ENCODE measurements at places on chromosomes 6 and 20.

GRCh38 chr6:79378957-79379356 lies 144.5 kb upstream of the HMGN3 start:
- no peak for DNase-seq

- DNase-seq: no peak
Observed at GRCh38 chr6:103284835-103285234, 1574.9 kb downstream of the HACE1 start.

DNA sequence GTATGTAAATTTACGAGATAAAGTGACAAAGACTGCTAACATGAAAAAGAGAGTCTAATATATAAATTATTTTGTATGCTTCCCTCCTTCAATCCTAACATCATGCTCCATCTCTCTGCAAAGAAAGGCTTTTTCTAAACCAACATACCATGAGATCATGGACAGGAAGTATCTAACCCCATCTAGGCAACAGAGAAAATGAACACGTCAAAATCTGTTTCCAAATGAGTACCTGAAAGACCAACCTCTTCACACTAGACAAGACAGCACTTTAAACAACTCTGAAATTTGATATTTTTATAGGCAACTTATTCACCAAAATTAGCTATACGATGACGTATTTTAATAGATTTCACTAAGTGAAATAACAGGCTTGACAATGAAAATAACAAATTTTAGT lies 54.6 kb downstream of the MAN1A1 start:
- DNase-seq: no peak

DNA sequence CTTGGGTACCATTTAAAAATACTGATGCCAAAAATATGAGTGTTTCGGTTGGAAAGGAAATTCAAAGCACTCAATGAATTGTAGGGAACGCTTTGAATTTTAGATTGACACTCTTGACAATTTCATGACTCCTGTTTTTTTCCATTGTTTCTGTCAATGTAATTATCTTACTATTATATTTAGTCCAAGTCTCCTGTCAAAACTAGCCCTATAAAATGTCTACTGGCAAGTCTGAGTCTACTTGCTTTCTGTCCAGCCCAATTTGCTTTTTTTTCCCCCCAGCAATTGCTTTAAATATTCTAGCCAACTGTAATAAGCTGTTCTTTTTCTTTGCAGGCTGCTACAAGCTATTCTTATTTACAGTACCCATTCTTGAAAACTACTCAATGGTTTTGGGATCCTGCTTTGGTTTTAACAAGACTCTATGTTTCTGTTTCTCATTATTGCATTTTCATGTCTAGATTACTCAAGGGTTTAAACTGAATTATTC lies 1103.9 kb upstream of the GJE1 start:
- no peak for DNase-seq

DNA sequence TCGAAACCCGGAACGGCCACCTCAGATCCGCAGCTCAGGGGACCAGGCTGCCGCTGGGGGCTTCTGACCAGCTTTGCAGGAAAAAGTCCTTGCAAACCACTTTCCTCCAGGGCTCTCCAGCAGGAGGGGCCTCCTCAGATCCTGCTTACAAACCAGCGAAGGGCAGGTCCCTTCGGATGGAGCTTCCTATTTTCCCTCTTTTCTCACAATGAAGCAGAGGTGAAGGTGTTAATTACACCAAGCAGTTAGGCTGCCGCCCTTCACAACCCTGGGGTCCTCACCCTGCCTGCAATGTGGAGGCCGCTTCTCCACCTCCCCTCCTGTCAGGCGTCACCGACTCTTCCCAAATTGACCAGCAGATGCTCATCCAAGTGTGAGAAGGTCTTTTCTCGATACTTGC lies 5.7 kb downstream of the ARHGAP40 start:
- no peak for DNase-seq

DNA sequence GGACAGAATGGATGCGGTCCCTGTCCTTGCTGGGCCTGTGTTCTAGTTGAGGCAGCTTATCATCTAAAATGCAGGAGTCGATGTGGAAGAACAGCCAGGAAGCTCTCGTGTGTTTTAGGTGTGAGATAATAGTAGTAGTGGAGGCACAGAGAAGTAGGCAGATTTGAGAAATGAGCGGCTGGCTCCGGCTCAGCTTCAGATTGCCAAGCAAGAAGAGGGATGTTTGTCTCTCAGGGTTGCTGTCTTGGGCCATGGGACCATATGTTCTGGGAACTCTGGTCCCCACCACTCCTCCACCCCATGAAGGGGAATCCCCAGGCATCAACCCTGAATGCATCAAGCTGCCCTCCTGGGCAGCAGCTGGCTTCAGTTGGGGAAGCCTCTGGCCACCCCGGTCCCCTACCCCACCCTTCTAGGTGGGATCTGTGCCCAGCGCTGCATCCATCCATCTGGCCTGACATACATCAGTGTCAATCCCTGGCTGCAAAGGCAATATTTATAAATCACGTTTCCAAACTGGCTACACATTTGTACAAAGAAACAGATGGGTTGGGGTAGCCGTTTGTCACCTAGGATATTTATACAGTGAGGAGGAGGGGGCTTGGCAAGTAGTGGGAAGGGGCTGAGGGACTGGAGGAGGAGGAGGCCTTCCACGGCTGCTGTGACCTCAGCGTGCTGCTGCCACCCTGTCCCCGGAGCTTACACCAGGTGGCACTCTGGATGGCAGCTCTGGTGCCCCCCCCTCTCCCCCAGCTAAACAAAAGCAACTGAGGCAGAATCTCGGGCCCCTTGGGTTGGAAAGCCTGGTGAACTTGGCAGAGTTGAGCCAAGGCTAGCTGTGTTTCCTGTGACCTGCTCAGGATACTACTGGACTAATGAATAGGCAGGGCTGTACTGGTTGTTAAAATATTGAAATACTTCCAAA lies 64.4 kb downstream of the CD40 start:
- DNase-seq: no peak

DNA sequence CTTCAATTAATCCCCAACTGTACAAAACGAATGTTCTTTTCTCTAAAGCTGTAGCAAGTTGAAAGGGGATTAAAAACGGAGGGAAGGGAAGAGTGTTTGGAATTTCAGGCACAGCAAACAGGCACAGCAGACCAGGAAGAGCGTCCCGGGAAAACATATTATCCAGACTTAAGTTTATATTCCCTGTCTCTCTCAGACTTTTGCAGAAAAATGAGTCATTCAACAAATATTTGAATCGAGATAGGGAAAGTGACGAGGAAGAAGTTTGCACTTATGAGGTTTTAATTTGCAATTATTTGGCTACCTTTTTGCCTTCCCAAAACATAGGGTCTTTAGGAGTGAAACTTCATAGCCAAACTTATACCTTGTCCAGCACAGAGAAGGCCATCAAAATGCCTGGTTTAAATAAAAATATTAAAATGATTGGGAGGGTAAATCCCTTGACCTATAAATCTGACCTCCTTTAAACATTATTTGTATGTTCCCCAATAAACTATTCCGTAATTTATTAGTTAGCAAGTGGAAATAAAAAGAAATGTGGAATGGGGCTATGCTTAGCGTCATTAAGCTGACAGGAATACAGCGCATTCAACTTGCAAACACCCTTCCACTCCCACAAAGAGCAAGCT lies 16.0 kb downstream of the HFE start:
- DNase-seq: no peak

DNA sequence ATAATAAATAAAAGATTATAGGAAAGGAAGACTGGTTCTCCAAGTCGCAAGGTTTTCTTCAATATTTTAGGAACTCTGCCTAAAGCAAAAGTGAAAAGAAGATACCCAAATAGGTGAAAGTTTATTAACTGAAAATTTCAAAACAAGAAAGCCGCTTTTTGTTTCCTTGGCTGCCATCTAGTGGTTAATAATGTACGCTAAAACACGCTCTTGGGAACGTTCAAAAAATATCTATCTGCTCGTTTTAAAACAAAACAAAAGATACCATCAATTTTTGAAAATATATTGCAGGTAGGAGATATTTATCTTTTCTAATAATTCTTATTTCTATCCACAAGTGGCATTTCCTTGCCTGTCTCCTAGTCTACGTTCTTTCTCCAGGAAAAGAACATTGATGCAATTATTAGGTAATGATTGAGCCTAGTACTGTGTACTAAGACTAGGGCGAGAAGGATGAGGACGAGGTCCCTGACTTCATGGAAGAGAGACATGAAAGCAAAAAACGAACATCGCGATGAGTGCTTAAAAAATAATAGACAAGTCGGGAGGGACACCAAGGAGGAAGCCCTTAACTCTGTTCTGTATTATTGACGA lies 97.2 kb downstream of the SPTLC3 start:
- no peak for DNase-seq

GRCh38 chr6:39496915-39497314 lies 174.4 kb upstream of the KCNK16 start:
- DNase-seq: no peak

DNA sequence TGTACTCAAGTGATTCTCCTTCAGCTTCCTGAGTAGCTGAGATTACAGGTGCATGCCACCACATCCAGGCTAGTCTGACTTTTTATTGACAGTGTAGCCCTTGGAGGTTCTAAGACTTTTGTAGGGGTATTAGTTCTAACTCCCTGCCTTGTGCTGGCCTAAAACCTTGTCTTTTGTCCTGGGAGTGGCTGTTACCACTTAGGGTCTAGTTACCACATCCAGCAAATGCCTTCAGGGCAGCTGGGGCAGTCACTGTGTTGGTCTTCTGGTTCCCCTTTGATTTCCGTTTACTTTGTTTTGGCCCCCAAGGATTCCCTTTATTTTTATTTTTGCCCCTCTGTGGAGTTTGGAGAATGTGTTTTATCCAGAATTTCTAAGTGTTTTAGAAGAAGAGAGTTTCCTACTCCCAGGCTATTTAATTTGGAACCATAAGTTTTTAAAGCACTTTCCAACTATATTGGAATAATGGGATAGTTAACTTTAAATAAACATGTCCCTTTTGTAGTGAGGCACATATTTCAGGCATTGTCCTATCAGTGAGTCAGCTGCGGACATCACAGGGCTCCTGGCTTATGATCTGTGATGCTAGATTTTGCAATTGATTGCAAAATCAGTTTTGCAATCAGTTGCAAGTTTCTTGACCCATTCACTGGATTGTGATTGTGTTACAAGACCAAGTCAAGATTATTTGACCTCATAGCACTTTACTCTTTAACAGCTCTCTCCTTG lies 25.0 kb downstream of the IL22RA2 start:
- DNase-seq: no peak

DNA sequence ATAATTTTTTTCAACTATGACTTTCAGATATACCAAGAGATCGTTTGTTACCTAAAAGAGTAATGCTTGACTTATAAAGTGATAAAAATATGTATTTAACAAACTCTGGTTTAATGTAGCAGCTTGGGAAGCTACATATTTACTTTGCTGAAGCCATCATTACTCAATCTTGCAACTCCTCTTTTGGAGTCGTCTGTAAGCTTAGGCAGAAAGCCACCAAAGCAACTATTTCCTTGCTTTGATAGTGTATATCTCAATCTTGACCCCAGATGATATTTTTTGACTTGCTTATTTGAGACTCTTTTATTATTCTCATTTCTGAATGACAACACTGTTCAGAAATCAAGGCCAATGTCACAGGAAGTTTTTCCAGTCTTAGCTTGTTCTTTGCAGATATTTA lies 183.0 kb downstream of the SAMD5 start:
- DNase-seq: no peak

DNA sequence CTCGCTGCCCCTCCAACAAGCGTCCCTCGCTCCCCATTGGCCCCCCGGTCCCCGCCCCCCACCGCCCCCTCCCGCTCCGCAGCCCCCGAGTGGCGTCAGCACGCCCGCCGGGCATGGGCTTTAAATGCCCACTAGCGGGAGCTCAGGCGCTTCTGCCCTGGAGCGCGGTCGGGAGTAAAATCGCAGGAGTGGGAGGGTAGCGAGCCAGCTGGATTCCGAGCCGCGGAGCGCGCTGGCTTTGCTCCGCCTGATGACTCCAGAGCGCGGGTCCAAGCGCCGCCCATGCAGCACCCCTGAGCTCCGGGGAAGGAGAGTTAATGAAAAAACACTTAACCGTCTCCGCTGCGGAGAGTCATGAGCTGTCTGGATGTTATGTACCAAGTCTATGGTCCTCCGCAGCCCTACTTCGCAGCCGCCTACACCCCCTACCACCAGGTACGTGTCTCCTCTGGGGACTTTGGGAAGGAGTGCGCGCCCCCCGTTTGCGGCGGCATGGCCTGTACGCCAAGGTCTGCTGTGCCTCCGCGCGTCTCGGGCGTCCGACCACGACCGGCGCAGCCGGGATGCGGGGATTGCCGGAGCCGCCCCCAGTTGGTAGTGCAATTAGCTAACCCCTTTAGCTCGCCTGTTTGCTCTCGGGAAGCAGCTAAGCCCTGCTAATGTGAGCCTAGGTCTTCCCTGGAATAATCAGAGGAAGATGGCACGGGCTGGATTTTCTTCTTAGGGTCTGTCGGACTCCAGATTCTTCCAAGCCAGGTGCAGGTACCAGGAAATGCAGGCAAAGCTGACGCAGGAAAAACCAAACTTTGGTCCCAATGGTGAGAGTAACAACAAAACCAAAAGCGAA lies at the start of gene VGLL2:
Gene VGLL2 (plus strand): TSS at position 149 of the 847 bp plus-strand sequence. CDS start 206 bp downstream, at position 355.
- no peak for DNase-seq

DNA sequence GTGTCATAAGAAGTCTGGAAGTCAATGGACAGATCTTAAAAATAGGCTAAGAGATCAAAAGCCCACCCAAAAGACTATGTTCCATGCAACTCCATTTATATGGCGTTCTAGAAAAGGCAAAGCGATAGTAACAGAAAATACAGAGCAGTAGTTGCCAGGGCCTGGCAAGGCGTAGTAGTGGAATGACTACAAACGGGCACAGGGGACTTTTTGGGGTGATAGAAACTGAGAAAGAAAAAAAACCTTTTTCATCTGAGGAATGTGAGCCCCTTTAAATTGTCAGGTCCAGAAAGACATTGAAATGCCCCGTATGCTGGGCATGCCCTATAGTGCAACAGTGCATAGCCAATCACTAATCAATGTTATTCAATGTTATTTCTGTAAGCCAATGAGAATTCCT lies 47.2 kb upstream of the FAM50B start:
- DNase-seq: no peak

DNA sequence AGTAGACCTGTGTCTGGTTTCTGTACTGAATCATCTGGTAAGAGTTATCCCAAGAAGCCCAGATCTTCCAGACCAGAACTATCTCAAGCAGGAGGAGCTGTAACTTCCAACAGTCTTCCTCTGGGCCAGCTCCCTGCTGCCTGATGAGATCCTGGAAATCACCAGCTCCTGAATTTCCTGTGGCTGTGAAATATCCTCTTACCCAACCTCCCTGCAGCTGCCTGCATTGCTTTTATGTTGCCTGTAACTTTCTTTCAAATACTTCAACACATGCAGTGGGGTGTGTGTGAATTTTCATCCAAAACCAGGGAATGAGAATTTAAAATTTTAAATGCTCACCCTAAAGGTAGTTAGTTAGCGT lies 160.5 kb upstream of the LAMP5 start:
- DNase-seq: no peak

DNA sequence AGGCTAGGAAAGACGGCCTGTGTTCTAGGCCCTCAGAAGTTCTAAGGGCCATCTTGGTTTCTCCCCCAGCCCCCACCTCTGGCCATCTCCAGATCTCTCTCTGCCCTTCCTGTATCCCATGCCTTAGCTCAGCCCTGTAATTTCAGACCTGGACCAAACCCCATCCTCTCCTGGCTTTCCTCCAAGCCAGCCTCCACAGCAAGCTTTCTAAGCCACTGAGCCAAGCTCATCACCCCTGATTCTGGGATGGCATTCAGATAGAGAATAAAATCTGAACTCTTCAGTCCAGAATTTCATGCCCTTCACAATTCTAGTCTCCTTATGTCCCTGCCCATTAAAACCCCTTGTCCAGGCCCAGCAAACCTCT lies 18.9 kb upstream of the CCM2L start:
- DNase-seq: no peak

All from activated CD8-positive, alpha-beta memory T cell treated with anti-CD3 and anti-CD28 coated beads for 24 hours (primary cell).